ENCODE measurements at places on chromosomes 5 and 9. TPM values are rescaled to one million over a fixed set of nuclear protein-coding genes. Genes with fewer than 3 reads are reported as not detected.

DNA sequence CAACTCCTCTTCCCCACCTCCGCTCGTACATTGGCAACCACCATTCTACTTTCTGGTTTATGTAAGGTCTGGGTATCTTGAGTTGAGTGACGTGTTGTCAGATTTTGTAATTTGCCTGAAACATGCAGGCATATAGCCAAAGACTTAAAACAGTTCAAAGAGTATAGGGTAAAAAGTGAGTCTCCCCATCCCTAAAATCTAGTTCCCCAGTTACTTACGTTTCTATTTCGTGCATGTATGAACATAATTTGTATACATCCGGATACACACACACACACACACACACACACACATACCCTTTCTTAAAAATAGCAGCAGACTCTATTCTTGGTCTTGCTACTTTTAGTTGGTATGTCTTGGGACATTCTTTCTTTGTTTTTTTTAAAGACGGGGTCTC is 915 bp downstream of the HSDL2 start:
- DNase-seq: peak; percentile 22

DNA sequence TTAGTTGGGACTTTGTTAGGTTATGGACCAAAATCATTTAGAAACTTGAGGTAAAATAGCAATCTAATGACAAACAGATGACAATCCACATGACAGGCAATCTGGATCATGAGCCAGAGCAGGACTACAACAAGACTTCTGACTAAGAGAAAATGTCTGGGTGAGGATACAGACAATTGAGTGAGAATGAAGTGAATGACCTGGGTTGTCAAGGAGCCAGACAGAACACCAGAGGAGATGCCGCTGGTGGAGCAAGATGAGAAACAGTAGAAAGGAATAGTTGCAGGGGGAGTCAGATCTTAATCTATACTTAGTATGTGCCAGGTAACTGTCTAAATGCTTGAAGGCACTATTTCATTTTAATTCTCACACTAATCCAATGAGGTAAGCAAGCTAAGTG is 277.8 kb downstream of the PRELID2 start:
- DNase-seq: no peak

Gene POU4F3
- total RNA-seq: not detected

DNA sequence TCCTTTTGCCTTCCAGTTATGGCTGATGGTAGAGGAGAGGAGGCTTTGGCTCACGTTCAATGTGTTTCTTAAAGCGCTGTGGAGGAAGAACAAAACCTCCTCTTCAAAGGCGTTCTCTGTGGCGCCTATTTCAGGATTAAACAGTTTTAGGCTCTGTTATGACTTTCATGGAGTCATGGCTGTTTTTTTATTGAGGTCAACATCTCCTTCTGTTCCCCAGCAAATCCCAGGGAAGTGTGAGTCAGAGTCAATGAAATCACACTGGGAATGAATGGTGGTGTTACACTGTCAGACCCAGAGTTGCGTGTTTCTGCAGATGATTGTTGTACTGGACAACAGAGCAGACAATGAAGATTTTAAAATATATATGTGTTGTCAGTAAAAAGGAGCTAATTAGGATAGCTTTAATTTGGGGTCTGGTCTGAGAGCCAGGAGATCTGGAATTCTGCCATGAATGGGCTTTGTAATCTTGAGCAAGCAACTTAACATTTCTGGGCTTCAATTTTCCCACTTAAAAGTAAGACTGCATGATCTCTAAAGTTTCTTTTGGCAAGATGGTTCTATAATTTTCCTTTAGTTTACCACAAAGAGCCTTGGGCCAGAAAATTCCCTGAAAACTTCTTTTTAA is 240.7 kb downstream of the CSNK1G3 start:
- peak; percentile 70 for DNase-seq

Gene TSTD2
- total RNA-seq: 19.5 TPM

Gene ANKRD31
- 0.33 TPM for total RNA-seq

Gene SNCAIP
- under 0.01 TPM for total RNA-seq

- no peak for DNase-seq
These were observed 250.2 kb downstream of the CYLC2 start for GRCh38 chr9:103245369-103245768.

Gene GZMA
- not detected for total RNA-seq

DNA sequence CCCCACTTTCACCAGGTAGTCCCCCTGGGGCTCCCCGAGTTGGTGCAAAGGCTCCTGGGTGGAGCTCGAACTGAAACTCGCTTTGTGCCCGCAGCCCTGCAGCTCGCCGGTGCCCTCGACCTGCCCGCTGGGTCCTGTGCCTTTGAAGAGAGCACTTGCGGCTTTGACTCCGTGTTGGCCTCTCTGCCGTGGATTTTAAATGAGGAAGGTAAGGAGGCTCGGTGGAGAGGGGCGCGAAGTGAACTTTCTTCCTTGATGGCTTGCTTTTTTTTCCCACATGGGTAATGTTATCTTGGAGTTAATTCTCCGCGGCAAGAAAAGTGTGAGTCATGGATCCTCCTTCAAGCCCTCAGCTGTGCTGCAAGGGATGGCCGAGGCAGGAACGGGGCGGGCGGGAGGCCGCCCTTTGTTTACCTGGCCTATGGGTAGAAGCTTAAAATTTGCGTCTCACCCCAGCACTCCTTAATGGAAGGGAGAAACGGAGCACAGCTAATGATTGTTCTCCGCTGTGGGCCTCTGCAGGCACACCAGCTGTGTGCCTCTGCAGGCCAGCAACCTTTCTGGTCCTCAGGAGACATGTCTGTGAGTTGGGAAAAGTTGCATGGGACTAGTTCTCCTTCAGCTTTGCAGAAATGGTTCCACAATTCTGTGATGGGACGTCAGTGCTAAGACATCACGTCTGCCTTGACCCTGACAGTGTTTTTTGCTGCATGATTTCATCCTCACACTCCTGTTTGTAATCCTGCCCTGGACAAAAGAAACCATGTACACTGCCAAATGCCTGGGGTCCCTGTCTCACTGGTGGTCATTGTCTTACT is 1.1 kb downstream of the MAMDC2 start:
- peak; percentile 78 for DNase-seq

Gene FGFR4
- total RNA-seq: 1.3 TPM

DNA sequence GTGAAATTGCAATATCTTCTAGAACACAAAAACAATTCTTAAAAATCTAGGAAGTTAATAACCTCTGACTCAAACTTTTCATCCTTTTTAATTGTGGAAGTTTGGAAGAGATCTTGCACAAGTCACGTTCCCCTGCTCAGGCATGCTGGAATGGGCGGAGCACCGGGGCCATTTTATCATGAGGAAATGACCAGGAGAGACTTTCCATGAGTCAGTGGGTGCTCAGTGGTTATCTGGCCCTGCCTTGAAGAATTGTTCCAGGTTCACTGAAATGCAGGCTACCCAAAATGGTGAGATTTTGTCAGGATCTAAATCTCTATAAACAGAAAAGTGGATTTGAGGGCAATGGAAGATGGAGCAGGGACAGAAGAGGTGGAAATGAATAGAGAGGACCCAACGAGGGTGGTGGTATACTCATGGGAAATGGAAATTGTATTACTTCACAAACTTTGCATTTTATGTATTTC is 61.2 kb downstream of the FYB1 start:
- DNase-seq: peak; percentile 80

Gene ANKRD20A1
- 0.82 TPM for total RNA-seq

Gene MEIKIN
- total RNA-seq: not detected

DNA sequence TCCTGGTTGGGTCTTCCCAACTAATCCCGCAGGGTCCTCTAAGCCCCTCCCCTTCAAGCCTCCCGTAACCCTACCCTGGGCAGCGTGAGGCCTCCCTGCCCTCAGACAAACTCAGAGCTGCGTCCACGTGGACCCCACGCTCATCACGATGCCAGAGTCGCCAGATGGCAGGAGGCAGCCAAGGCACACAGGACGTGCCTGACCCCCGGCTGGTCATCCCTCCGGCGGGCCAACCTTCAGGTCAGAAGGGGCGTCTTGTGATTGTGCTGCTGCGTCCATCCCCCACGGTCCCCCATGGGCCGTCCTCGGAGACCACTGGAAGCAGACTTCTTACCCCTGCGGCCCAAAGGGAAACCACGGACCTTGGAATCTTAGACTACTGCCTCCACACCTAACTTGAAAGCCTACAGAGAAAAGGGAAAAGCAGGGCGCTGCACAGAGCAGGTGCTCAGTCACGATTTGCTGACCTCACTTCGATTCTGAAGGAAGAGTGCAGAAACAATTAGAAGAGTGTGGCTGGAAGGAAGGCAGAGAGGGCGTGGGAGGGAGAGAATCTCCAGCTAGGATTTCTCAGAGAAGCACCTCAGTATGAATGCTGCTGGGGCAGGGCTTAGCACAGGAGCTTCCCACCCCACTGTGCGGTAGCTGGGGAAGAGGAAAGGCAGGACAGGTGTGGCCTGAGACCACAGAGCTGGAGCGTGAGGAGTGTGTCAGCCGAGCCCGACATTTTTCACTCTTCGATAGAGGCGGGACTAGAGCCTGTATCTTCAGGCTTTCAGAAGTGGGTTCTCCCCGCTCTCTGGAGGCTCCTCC is 174.8 kb downstream of the ERCC6L2 start:
- DNase-seq: no peak

Gene BARX1
- total RNA-seq: not detected

Gene CAMSAP1
- total RNA-seq: 28.9 TPM

GRCh38 chr5:54956922-54957321 is 28.5 kb downstream of the ESM1 start:
- DNase-seq: no peak

- DNase-seq: no peak
These were observed 3.5 kb upstream of the CNTFR start for GRCh38 chr9:34592895-34593601.

Gene SLC4A9
- under 0.01 TPM for total RNA-seq

Gene SPINK13
- not detected for total RNA-seq

Gene CDH12
- not detected for total RNA-seq

- DNase-seq: peak; percentile 56
These were observed 10.5 kb downstream of the IRX2 start for GRCh38 chr5:2740876-2741555.

- no peak for DNase-seq
These were observed 499.7 kb downstream of the SLCO4C1 start for GRCh38 chr5:101796427-101796826.

Gene CFAP157
- not detected for total RNA-seq

Gene TJP2
- 27.7 TPM for total RNA-seq

GRCh38 chr9:114300846-114301797 is 21.8 kb upstream of the ORM1 start:
- DNase-seq: no peak

DNA sequence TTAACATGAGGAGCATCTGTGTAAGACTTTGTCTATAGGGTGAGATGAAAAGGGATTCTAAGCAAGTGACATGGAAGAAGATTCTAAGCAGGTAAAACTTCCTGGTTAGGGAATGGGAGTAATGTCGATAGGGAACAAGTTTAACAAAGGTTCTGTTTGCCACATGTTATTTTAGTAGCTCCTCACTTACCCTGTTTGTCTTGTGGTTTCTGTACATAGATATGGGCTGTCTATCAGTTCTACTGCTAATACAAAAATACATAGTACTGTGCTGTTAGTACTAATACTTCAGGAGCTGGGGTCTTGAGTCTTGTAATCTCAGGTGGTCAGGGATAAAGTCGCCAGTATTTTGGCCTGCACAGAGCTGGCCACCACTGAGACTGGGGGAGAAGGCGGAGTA is 32.9 kb downstream of the RAB24 start:
- no peak for DNase-seq

Gene PCDHGA3
- total RNA-seq: 0.83 TPM

DNA sequence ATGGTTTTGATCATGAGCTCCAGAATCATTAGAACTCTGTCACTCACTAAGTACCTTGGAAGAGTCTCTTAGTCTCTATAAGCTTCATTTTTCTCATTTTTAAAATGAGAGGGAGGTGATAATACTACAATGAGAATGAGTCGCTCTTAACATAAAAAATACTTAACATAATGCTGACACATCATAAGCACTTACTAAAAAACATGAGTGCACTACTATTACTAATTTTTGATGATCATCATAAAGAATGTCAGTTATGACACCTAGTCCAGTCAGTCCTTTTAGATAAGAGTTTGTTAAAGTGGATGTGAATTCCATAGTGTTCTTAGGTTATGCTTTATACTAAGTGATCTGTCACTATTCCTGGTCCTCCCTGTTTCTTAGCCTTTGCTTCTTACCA is 200.4 kb upstream of the SLC24A2 start:
- no peak for DNase-seq

DNA sequence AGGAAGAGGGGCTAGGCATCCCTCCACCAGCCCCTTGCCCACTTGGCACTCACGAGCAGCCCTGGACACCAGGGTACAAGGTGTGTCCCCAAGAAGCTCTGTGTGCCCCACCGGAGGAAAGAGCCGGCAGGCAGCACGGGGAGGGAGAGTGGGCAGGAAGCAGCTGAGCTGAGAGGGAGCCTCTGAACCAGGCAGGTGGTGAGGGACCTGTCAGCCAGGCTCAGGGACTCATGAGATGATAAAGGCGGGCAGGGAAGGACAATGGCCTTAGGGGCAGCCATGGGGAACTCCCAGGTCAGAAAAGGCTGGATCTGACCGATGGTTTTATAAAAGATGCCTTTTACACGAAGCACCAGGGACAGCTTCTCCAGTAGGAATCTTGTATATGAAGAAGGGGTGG is 112.0 kb downstream of the VAV2 start:
- DNase-seq: no peak

Gene PPP2R2B
- 0.72 TPM for total RNA-seq
